Foreskin keratinocyte (primary cell): ENCODE measurements at places on chromosomes 3 and 15.

DNA sequence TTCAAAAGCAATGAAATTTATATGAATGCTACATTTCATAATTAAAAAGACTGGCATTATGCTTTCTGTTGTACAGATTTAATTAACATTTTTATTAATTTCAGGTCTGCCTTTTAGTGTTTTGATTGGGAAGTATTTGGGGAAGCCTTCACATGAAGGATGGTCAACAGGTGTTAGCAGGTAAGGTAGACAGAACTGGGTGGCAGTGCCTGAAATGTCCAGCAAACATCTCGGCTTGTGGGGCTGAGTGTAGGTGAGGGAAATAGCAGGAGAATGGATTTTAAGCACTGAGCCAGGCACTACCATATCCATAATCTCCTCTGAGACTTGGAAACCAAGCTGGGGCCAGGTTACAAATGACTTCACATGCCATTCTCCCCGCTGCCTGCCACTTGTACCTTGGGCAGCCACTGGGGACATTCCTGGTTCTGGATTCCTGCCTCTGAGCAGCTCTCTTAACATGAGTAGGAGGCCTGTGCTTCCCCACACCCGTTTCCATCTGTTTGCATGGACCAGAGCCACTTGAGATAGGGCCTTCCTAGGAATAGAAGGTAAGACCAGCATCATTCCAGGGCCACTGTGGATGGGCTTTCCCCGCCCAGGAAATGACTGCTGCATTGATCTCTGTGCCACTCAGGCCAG is 125.9 kb upstream of the HES1 start:
- no peak for DNase-seq

- no peak for DNase-seq
Measured at GRCh38 chr15:67036775-67037555, 28.4 kb upstream of the SMAD3 start.

DNA sequence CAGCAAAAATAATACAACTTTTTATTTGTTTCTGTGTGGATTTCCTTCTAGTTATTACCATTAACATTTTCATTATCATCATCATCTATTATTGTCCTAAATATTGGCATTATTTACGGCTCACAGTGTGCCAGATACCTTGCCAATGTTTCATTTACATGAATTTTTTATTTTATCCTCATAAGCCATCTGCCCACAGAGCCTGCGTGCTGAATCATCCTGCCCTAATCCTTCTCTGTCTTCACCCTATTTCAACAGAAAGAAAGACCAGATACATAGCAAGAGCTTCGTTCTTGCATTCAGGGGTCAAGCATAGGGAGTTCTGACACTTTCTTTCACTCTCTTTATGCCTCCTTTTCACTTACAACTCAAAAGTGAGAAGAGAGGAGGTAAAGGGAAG is 82.0 kb downstream of the KCNMB2 start:
- DNase-seq: no peak

- no peak for DNase-seq
Measured at GRCh38 chr3:4665197-4665596, 172.0 kb downstream of the ITPR1 start.

- no peak for DNase-seq
Measured at GRCh38 chr3:114362815-114363214, 69.0 kb downstream of the TIGIT start.

DNA sequence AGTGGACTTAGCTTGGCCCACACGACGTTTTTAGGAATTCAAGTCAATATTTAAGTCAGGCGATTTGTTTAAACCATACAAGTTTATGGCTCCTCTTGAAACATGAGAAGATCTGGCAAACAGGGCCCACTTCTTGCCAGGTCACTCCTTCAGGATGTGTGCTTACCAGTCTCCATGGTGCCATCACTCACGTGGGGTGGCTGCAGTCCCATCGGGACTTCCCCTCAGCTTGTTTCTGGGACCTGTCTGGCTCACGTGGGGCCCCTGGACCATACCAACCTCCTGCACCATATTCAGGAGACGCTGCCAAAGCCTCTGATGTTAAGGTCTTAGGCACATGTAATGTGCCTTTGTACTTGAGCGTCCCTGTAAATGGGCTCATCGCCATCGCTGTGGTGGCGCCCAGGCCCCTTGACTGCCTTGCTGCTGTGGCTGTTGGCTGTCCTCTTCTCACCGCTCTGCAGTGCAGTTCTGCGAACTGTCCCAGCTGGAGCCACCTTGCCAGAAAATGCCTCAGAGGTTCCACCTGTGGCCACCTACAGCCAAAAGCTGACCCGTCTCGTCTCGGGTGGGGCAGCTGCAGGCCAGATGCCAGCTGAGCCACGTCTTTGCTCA is 8.9 kb downstream of the MCM2 start:
- DNase-seq: no peak

- DNase-seq: no peak
Measured at GRCh38 chr15:96670389-96670788, 339.9 kb downstream of the NR2F2 start.

DNA sequence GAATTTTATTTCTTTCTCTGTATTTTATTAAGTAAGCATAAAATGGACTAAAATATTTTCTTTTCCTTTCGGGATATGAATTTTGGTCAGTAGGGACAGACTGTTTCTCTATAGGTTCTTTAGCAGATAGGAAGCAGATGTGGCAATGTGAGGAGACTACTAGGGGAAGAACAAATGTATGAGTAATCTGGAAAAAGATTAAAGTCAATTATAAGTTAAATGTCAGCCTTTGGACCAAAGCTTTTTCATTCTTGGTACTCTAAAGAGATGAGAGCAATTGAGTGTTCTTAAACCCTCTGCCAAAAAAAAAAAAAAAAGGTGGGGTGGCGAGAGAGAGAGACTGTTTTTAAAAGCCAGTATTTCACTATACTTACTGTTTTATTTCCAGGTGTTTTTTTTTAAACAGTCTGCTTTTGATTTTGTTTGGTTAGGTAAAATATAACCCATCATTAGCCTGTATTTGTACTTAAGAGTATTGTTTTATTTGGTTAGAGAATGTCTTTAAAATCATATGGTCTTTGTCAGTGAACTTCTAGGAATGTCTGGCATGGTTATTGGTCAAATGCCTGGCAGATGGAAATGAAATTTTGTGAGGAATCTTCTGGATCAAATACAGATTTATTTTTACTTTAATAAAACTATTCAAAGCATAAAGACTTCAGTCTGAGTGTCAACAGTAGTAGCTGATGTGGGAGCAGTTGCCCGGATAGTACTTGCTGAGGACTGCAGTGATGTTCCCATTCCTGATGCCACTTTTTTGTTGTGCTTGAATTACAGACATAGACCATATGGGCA is 63.8 kb downstream of the LRRC49 start:
- DNase-seq: no peak

GRCh38 chr3:183698318-183698751 is 738 bp downstream of the YEATS2 start:
- no peak for DNase-seq

GRCh38 chr15:92586383-92586942 is 69.1 kb downstream of the FAM174B start:
- DNase-seq: no peak

DNA sequence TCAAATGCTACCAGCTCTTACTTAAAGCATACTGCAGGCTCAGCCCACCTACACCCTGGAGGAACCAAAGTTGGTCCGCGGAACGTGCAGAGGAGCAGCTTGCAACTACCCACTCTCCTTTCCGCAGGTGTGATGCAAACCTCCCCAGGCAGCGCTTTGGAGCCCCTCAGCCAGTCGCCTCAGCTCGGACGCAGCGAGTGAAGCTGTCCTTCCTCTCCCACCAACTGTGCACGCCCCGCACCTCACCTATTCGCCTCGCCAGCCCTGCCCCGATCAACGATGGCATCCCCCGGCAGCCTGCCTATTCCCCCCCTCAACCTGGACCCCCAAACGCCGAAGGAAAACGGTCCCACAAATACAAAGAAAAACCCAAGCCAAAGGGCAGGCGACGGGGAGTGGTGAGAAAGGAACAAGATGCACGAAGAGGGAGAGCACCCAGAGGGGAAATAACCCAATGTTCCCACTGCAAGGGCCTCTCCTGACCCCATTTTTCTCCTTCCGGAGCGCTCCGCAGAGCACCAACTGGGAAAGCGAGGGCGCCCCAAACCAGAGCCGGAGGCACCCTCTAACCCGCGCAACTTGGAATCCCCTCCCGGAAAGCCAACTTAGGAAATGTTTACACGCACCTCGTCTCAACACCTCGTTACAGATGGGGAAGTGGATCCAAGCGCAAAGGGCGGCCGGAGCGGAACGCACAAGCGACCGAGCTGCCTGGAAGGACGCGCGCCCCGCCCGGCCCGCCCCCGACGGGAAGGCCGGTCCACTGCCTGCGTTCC is 665 bp downstream of the GLB1 start:
- peak; percentile 21 for DNase-seq

GRCh38 chr3:21879184-21879886 is 128.3 kb upstream of the ZNF385D start:
- no peak for DNase-seq

DNA sequence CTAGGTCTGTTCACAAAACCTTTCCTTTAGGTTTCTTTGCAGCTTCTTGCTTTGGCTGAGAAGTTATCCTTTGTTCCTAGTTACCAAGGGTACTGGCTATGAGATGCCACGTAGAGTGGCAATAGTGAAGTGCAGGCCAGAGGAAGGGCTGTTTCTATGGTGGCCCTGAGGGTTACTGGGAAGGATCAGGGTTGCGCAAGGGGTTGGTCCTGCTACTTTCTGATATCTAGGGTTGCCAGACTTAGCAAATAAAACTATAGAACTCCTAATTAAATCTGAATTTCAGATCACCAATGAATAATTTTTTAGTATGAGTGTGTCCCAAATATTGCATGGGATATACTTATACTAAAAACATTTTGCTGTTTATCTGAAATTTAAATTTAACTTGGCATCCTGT is 317.6 kb upstream of the CTDSPL start:
- DNase-seq: no peak

DNA sequence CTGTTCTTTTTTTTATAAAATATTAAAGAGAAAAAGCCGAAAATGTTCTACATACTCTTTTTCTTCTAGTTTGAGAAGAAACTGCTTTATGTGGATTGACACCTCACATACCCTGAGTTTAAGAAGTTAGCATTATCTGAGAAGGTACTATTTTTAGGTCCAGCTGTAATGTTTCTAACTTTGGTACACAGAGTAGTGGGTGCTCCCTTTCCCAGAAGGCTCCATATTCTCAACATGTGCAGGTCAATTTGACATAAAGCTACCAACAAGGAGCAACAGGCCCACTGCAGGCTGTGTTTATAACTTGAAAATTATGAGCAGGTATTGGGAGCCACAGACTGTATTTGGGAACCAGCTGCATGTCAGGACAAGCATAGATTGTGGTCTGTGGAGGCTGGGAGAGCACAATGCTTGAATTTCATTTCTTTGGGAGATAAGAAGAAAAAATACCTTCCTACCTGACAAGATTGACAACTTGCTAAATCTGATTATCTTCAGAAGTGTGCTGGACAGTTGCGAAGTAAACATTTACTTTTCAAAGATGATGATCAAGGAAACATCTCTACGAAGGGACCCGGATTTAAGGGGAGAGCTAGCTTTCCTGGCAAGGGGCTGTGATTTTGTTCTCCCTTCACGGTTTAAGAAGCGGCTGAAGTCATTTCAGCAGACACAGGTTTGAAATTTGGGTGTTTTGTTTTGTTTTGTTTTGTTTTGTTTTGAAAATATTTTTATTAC is 57.2 kb downstream of the PPP2R3A start:
- DNase-seq: peak; percentile 32

DNA sequence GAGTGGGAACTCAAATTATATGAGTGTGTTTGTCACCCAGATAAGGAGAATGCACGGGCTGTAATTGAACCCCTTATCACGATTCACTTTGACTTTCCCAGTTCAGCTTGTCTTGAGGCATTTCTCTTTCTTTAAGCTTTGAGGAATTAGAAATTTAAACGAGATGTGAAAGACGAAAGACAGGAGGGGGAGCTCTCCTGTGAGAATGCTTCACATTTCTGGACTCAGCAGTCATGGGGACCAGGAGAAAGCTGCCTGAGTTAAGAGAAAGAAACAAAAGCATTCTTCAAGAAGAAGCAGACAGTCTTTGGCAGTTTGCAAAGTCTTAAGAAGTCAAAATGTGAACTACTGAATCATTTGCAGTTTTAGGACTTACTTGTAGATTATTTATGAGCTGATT is 205.6 kb downstream of the NECTIN3 start:
- no peak for DNase-seq

DNA sequence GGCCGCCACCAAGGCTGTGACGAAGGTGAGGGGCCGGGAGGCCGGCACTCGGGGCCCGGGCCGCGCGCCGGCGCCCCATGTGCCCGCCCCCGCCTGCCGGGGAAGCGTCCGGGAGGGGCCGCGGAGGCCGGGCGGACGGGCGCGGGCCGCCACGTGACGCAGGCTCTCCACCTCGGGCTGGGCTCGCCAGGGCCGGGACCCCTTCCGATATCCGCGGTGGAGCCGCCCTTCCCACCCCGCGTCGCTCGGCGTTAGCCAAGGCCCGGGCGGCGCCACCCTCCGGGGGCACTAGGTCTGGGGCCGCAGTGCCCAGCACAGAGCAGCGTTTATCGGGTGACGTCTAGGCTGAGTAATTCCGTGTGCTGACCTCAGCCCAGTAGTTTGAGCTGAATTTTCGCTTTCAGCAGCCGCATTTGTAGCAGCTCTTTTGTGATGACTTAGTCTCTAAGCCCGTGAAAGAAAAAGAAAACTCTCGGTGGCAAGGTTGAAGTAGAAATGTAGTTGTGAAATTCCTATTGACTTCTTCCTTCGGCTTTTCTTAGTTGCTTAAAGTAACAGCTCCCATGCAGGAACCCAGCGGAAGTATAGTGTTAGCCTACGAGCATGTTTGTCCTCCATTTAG is 885 bp downstream of the CDV3 start:
- DNase-seq: peak; percentile 59

DNA sequence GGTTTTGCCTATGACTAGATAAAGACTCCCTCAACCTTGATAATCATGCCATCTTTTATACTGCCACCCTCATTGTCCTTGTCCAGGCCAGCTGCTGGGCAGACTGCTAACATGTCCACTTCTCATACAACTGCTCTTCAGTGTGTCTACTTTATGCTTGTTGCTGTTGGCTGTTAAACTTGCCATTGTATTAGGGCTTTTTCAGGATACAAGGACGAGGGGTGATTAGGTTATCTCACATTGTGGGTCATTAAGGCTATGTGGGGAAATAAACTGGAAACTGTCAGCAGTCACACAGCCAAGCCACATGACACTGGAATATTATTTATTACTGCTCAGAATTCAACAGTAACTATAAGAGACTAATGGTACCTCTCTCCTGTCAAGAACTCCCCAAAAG is 36.1 kb downstream of the STARD9 start:
- DNase-seq: no peak

GRCh38 chr3:79767194-79767904 is 449 bp downstream of the ROBO1 start:
- no peak for DNase-seq

DNA sequence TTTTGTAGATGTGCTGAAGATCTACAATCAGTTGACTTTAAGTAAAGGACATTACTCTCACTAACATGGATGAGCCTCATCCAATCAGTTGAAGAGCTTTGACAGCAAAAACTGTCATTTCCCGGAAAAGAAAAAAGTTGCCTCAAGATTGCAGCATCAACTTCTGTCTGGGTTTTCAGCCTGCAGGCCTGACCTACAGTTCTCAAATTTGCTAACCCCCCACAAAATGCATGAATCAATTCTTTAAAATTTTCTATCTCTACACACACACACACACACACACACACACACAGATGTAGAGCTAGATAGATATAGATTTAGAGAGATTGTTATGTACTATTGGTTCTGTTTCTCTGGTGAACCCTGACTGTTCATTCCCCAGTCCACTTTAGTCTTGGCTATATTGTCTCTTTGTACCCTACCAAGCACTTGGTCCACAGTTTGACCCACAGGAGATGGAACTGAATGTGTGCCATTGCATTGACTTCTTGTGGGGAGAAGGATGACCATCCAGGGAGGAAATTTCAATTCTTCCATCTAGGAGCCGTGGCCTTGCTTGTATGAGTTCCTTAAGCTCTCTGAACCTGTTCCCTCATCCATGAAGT is 228.3 kb downstream of the CLSTN2 start:
- no peak for DNase-seq
